ENCODE measurements at places on chromosomes 7 and 10. TPM values are rescaled to one million over a fixed set of nuclear protein-coding genes. Genes with fewer than 3 reads are reported as not detected.

GRCh38 chr10:32105782-32106382, 49.7 kb upstream of the KIF5B start:
- no peaks in the 10 kb centered on the region for H3K36me3 ChIP-seq
- H3K4me3 ChIP-seq = no peak overlapping the region
- H3K4me1 ChIP-seq = peaks cover 4% of the 10 kb centered on the region
- DNase-seq = no peak
- H3K27ac ChIP-seq = no peak overlapping the region
- peaks cover 13% of the 10 kb centered on the region for H3K27me3 ChIP-seq

GRCh38 chr10:110972231-110973134, 53.1 kb downstream of the SHOC2 start:
- H3K27ac ChIP-seq = no peak overlapping the region
- H3K4me1 ChIP-seq = no peaks in the 10 kb centered on the region
- H3K27me3 ChIP-seq = no peaks in the 10 kb centered on the region
- H3K4me3 ChIP-seq = no peak overlapping the region
- no peaks in the 10 kb centered on the region for H3K36me3 ChIP-seq

GRCh38 chr10:86955501-86956194, 1.8 kb downstream of the MMRN2 start:
- DNase-seq = no peak
- no peak overlapping the region for H3K27ac ChIP-seq
- no peak overlapping the region for H3K4me3 ChIP-seq
- no peaks in the 10 kb centered on the region for H3K27me3 ChIP-seq
- H3K36me3 ChIP-seq = no peaks in the 10 kb centered on the region

Gene KIF11
- total RNA-seq = 30.1 TPM

DNA sequence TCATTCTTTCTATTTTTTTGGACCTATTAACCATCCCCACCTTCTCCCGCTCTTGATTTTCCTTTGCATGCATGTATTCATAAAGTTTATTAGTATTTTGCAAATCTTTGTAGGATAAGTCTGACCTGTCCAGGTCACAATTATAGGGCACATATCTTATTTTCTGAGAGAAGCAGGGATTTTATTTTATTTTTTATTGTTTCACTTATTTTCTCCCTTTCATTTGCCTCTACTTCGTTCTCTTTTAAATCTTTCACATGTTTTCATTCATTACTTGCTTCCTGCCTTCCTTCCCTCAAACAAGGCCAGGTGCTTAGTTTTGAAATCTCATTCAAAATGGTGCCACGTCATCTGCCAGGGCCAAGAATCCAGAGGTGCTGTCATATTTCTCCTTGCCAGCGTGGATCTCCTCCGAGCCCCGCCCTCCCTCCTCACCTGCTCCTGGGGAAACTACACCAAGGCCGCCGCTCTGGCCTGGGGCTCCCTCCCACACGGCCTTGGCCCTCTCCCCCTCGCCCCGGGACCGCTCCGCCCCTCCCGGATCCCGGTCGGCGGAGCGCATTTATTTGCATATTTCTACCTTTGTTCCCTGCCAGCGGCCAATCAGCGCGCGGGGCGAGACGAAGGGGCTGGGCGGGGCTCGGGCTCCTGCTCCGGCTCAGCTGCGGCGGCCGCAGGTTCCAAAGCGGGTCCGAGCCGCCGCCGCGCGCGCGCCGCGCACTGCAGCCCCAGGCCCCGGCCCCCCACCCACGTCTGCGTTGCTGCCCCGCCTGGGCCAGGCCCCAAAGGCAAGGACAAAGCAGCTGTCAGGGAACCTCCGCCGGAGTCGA, at the start of gene TSPAN13:
Gene TSPAN13 (plus strand): TSS at position 654 of the 830 bp plus-strand sequence. CDS start 213 bp downstream, outside the sequence.
- H3K4me1 ChIP-seq = peaks cover 9% of the 10 kb centered on the region
- peak; percentile 94 for DNase-seq
- peak within 1 kb of the TSS; percentile 63 for H3K27ac ChIP-seq
- H3K4me3 ChIP-seq = peak within 1 kb of the TSS; percentile 72
- H3K27me3 ChIP-seq = no peaks in the 10 kb centered on the region

GRCh38 chr7:107057474-107057833, 12.9 kb downstream of the PRKAR2B start:
- DNase-seq = no peak
- peaks cover 15% of the 10 kb centered on the region for H3K36me3 ChIP-seq
- H3K4me1 ChIP-seq = peaks cover 4% of the 10 kb centered on the region
- peak overlapping the region; percentile 63 for H3K27ac ChIP-seq

DNA sequence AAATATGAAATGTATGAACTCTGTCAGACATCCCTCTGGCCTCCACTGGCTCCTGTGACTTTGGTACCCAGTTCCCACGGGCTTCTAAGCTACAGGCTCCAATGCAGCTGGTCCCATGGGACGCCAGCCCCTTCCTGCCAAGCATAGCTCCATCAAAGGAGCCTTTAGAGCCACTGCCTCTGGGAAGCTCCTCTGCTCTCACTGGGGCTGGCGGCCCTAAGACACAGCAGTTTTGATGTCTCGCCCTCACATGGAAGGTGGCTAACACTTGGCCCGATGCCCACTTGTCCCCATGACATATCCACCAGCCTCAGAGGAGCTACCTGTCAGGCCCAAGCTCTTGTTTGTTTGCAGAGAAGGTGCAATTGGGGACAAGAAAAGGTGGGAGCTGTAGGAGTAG, 453.7 kb upstream of the LRRN3 start:
- H3K27ac ChIP-seq = no peak overlapping the region
- no peaks in the 10 kb centered on the region for H3K27me3 ChIP-seq
- no peak overlapping the region for H3K4me3 ChIP-seq
- no peaks in the 10 kb centered on the region for H3K36me3 ChIP-seq

- DNase-seq = no peak
- H3K4me3 ChIP-seq = no peak overlapping the region
- no peaks in the 10 kb centered on the region for H3K36me3 ChIP-seq
- peaks cover 89% of the 10 kb centered on the region for H3K27me3 ChIP-seq
- H3K4me1 ChIP-seq = no peaks in the 10 kb centered on the region
These were observed 122.6 kb downstream of the MYL10 start for GRCh38 chr7:101506531-101506930.

Gene CDK5
- 25.0 TPM for total RNA-seq

DNA sequence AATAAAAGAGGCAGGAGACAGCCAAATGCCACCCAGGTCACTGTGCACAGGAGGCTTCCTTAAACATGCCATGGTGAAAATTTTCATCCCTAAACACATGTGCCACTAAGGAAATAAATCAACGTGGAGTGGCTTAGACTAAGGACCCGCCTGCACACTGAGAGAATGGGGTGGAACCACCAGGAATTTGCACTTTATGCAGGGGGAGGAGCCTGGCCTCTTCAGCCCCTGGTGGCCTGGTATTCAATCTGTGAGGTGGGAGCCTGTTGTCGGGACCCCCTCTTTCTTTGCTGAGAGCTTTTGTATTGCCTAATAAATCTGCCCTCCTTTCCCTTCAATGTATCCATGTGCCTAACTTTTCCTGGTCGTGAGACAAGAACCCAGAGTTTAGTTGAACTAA, 204.6 kb upstream of the NRP1 start:
- no peaks in the 10 kb centered on the region for H3K36me3 ChIP-seq
- DNase-seq = no peak
- no peaks in the 10 kb centered on the region for H3K4me1 ChIP-seq
- no peaks in the 10 kb centered on the region for H3K27me3 ChIP-seq
- H3K27ac ChIP-seq = no peak overlapping the region

Gene GPC2
- 5.1 TPM for total RNA-seq

Gene PRR15
- total RNA-seq = not detected

Gene DMBT1
- total RNA-seq = 0.07 TPM

GRCh38 chr10:131266936-131267813, 44.3 kb downstream of the TCERG1L start:
- H3K27ac ChIP-seq = no peak overlapping the region
- no peak for DNase-seq
- no peaks in the 10 kb centered on the region for H3K36me3 ChIP-seq
- no peaks in the 10 kb centered on the region for H3K4me1 ChIP-seq
- no peaks in the 10 kb centered on the region for H3K27me3 ChIP-seq

Gene EPHA1
- total RNA-seq = 0.25 TPM
